ENCODE measurements at places on chromosomes 16 and 17. TPM values are rescaled to one million over a fixed set of nuclear protein-coding genes. Genes with fewer than 3 reads are reported as not detected.

DNA sequence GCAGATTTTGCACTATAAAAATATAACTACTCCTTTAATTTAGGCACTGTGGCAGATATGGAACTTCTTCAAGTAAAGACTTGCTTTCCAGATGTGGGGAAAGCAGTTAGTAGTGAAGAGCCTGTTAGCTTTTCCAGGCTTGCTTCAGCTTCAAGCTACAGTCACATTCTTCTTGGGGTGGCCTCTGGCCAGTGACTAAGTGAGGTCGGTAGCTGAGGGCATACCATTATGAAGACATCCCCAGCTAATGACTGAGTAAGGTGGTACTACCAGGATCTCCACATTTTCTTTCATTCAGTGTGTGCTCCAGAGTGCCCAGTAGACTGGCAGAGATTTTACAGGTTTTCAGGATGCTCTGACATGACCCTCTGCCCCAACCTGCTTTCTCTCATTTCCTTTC lies 167.1 kb upstream of the KIF2B start:
- no peaks in the 10 kb centered on the region for H3K4me1 ChIP-seq
- no peaks in the 10 kb centered on the region for H3K36me3 ChIP-seq
- no peak overlapping the region for H3K4me3 ChIP-seq

DNA sequence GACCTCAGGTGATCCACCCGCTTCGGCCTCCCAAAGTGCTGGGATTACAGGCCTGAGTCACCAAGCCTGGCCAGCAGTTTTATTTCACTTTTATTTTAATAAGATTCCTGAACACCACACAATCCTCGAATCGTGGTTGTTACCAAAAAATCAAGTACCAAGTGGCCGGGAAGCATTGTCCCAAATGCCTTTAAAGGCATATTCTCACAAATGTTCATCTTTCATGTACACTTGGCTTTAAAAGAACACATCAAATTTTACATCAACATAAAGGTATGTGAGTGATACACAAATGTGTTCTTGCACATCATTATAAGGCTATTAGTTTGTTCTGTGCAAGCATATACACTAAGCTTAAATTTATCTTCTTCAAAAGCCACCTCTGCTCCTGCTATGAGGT lies 8.1 kb upstream of the MYH11 start:
- no peak overlapping the region for H3K4me3 ChIP-seq
- peaks cover 7% of the 10 kb centered on the region for H3K4me1 ChIP-seq
- peaks cover 29% of the 10 kb centered on the region for H3K36me3 ChIP-seq
- no peak for DNase-seq
- no peaks in the 10 kb centered on the region for H3K27me3 ChIP-seq

- H3K4me3 ChIP-seq, result no peak overlapping the region
- H3K27me3 ChIP-seq, result peaks cover 8% of the 10 kb centered on the region
- H3K27ac ChIP-seq, result peak overlapping the region; percentile 32
- peaks cover 19% of the 10 kb centered on the region for H3K36me3 ChIP-seq
- no peak for DNase-seq
These were observed 2.2 kb upstream of the PHLPP2 start for GRCh38 chr16:71726476-71727315.

- H3K27ac ChIP-seq, result no peak overlapping the region
- DNase-seq, result no peak
- no peak overlapping the region for H3K4me3 ChIP-seq
- peaks cover 6% of the 10 kb centered on the region for H3K4me1 ChIP-seq
These were observed 23.1 kb upstream of the DNAH17 start for GRCh38 chr17:78600181-78600721.

DNA sequence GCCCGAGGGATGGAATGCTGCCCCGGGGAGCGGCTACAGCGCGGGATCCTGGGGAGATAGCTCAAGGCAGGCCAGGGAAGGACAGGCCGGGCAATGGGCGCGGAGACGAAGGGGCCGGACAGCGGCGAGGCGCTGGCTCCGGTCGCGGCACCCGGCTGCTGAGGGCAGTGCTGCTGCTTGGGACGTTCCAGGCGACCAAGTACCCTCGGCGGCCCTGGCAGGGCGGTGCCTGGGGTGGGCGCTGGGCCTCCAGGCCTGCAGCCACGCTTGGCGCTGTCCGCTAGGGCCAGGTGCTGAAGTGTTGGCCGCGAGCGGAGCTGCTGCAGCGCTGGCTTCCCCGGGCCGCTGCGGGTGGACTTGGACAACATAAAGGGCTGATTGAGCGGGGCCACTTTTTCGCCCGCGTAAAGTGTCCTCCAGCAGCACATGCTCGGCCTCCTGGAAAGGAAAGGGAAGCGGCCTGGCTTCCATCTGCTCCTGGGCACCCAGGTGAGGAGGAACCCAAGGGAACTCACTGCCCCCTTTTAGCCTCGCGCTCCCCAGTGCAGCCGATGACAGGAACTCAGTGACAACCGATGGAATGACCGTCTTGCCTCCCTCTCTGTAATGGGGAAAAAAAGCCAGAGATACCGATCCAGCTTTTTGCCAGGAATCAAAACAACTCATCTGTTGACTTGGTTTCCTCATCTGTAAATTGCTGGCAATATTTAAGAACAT lies 23.7 kb downstream of the CLEC3A start:
- DNase-seq, result peak; percentile 93
- no peak overlapping the region for H3K4me3 ChIP-seq
- H3K27ac ChIP-seq, result no peak overlapping the region
- no peaks in the 10 kb centered on the region for H3K36me3 ChIP-seq

DNA sequence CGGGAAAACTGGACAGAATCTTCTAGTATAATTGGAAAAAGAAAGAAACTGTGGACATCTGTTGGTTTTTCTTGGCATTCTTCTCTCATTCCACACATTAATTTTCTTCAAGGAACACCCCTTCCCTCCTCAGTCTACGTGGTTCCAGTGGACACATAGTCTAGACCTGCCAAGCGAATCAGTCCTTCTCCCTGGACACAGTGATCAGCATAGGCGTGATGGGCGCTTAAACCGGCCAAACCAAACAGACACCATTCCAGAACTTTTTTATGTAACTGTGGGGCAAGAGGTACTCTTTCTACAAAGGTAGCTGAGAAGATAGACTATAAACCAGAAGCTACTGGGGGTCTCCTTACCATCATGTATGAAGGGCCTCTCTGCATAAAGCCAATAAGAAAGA lies 121.8 kb upstream of the COX10 start:
- no peak overlapping the region for H3K27ac ChIP-seq
- no peak overlapping the region for H3K4me3 ChIP-seq
- H3K27me3 ChIP-seq, result no peaks in the 10 kb centered on the region
- no peaks in the 10 kb centered on the region for H3K4me1 ChIP-seq

- H3K4me3 ChIP-seq, result no peak overlapping the region
- H3K27me3 ChIP-seq, result no peaks in the 10 kb centered on the region
- H3K4me1 ChIP-seq, result no peaks in the 10 kb centered on the region
- no peaks in the 10 kb centered on the region for H3K36me3 ChIP-seq
- no peak for DNase-seq
These were observed 245.2 kb upstream of the MAF start for GRCh38 chr16:79845734-79846135.

DNA sequence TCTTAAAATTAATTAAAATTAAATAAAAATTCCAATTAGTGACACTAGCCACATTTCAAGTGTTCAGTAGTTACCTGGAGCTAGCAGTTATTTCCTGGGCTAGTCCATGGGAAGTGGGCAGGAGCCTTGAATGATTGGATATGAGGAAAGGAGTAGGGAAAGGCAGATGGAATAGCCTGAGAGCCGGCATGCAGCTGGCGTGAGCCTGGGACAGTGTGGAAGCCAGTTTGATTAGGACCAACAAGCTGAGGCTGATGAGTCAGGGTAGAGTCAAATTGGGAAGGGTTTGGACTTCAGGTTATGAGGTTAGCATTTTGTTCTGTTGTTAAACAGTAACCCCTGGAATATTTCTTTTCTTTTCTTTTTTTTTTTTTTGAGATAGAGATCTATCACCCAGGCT lies 15.3 kb upstream of the GNA13 start:
- H3K27me3 ChIP-seq, result no peaks in the 10 kb centered on the region
- H3K4me3 ChIP-seq, result no peak overlapping the region
- H3K27ac ChIP-seq, result no peak overlapping the region
- peaks cover 21% of the 10 kb centered on the region for H3K4me1 ChIP-seq
- H3K36me3 ChIP-seq, result no peaks in the 10 kb centered on the region

GRCh38 chr16:48972236-48972635 lies 309.4 kb downstream of the CBLN1 start:
- H3K4me3 ChIP-seq, result no peak overlapping the region
- no peaks in the 10 kb centered on the region for H3K27me3 ChIP-seq
- H3K36me3 ChIP-seq, result no peaks in the 10 kb centered on the region

DNA sequence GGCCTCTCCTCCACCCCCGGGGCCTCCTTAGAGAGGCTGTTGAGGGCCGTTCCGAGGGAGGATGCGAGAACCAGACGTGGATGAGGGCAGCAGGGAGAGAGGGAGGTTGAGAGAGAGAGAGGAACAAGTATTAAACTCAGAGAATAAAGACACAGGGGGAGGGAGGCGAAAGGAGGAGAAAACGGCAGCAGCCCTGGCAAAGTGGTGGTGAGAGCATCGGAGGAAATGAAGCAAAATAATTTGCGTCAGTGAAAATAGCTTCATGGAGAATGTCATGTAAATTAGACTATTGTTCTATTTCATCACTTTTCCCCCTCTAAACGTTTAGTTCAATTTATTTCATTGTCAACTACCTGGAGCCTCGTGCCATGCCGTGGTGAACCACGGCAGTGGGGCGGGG lies 38.0 kb downstream of the PIPOX start:
- no peaks in the 10 kb centered on the region for H3K27me3 ChIP-seq
- no peak overlapping the region for H3K27ac ChIP-seq
- H3K36me3 ChIP-seq, result peaks cover 7% of the 10 kb centered on the region
- no peaks in the 10 kb centered on the region for H3K4me1 ChIP-seq
- H3K4me3 ChIP-seq, result no peak overlapping the region

Gene SCNN1G
- 16.8 TPM for total RNA-seq

GRCh38 chr17:29149431-29150064 lies 30.6 kb downstream of the MYO18A start:
- peaks cover 48% of the 10 kb centered on the region for H3K4me1 ChIP-seq
- peak; percentile 45 for DNase-seq
- no peaks in the 10 kb centered on the region for H3K27me3 ChIP-seq
- H3K36me3 ChIP-seq, result no peaks in the 10 kb centered on the region
- H3K4me3 ChIP-seq, result peak overlapping the region; percentile 32
- H3K27ac ChIP-seq, result peak overlapping the region; percentile 83

DNA sequence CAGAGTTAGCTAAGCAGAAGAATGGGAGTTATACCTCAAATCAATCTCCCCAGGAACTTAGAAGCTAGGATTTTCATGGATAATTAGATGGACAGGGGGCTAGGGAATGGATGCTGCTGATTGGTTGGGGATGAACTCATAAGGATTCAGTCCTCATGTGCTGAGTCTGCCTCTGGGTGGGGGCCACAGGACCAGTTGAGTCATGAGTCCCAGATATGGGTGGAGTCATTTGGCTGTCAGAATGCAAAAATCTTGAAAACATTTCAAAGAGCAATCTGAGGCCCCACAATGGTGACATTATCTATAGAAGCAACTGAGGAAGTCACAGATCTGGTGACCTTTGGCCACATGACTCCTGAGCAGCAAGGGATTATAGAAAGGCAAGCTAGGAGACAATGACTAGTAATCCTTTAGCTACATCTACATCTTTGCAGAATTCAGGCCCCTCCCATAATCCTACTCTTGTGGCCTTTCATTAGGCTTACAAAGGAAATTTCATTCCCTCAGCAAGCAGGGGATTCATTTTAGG lies 82.6 kb upstream of the CCL2 start:
- no peaks in the 10 kb centered on the region for H3K36me3 ChIP-seq
- no peaks in the 10 kb centered on the region for H3K27me3 ChIP-seq
- H3K27ac ChIP-seq, result no peak overlapping the region
- no peak for DNase-seq
- H3K4me1 ChIP-seq, result peaks cover 4% of the 10 kb centered on the region

DNA sequence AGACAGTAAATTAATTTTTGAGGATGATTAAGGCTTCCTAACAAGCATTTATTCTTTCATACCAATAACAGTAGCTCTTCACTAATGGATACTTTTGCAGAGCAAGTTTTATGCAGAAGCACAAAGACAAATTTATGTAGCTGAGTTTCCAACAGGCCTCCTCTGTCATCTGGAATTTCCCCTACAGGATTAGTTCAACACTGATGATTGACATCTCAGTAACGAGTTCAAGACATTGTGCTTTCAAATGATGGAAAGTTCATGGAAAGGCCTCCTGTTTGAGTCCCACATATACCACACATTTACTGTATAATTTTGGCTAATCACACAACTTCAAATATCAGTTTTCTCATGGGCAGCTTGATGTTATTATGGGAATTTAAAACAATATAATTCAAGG lies 40.6 kb downstream of the ABCA10 start:
- H3K36me3 ChIP-seq, result no peaks in the 10 kb centered on the region
- H3K27me3 ChIP-seq, result no peaks in the 10 kb centered on the region
- H3K4me1 ChIP-seq, result no peaks in the 10 kb centered on the region

DNA sequence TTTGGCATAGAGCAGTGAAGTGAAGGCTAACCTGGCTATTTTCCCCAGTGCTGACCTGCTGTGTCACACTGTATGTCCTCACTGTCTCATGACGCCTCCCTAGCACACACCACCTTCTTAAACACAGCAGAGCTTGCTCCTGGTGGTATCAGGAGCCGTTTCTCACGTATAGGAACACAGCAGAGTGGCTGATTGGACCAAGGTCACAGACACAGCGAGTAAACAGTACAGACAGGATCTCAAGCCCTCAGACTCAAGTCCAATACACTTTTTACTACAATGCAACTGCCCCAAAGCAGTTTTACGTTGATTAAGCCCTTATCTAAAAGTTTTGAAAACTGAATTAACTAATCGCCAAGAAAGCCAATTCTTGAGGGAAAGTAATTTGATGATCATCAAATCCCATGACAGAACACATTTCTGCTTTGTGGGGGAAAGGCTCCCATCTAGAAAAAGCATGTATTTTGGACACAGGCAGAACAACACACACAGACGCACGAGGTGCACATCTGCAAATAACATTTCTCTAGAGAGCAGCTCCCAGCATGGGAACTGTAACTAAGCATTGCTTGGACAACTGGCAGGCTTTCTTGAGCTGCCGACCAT lies 15.2 kb downstream of the ARHGAP17 start:
- no peak overlapping the region for H3K27ac ChIP-seq
- no peak overlapping the region for H3K4me3 ChIP-seq
- peaks cover 50% of the 10 kb centered on the region for H3K4me1 ChIP-seq

Gene TBC1D26
- 5.7 TPM for total RNA-seq

GRCh38 chr17:80839970-80840369 lies 151.7 kb upstream of the CHMP6 start:
- H3K4me3 ChIP-seq, result no peak overlapping the region
- peaks cover 12% of the 10 kb centered on the region for H3K36me3 ChIP-seq
- H3K27me3 ChIP-seq, result no peaks in the 10 kb centered on the region
- H3K27ac ChIP-seq, result no peak overlapping the region

Gene HSPB9
- not detected for total RNA-seq

Gene FBXW10
- total RNA-seq, result 2.7 TPM

DNA sequence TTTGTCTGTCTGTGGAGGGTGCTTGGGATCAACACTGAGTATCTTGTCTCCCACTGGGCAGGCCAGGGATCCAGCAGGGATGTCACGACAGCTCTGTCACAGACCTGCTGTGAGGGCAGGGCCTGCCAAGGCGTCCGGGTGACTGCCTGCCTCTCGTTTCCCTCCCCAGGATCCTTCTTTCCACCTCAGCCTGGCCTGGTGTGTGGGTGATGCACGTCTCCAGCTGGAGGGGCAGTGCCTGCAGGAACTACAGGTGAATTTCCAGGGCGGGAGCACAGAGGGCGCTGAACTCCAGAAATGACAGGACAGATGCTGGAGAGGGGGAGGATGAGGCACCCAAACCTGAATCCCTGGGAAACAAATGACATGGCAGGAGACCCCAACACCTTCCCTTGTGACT lies 6.8 kb upstream of the MMP15 start:
- H3K4me3 ChIP-seq, result no peak overlapping the region
- H3K4me1 ChIP-seq, result peaks cover 18% of the 10 kb centered on the region
- no peak overlapping the region for H3K27ac ChIP-seq
- DNase-seq, result no peak
